GM12892 (cell line): ENCODE measurements at places on chromosomes 3 and 15.

GRCh38 chr3:39205919-39206516, 13.6 kb upstream of the XIRP1 start:
- DNase-seq = no peak

GRCh38 chr3:31971607-31972006, 9.5 kb downstream of the OSBPL10 start:
- no peak for DNase-seq

GRCh38 chr15:33204087-33204486, 9.6 kb upstream of the FMN1 start:
- DNase-seq = no peak

- DNase-seq = no peak
Observed at GRCh38 chr3:145649368-145649887, 511.6 kb downstream of the PLOD2 start.

DNA sequence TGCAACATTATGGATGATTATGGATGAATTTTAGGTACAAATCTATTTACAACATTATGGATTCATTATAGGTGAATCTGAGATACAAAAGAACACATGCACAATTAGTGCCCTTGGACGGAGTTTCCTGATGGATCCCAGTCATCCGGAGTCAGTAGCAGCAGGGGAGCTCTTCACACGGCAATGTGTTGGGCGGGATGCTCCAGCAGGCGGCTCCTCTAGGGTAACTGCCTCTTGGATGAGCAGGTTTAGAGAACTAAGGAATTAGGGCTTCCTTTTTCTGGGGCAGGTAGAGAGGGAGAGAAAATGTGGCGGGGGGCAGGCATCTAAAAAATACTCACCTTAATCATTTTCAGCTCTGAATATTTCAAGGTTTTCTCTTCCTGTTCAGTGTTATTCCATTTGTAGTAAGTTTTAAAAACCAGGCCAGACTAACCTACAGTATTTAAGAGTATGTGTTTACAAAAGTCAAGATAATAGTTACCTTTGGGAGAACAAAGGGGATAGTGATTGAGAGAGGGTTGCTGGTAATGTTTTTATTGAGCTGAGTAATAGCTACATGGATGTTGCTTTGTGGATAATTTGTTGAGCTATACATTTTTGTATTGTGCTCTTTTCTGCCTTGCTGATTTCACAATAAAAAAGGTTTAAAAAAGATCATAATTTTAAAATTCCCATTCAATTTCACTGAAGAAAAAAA, 27.4 kb upstream of the GOLM2 start:
- no peak for DNase-seq

DNA sequence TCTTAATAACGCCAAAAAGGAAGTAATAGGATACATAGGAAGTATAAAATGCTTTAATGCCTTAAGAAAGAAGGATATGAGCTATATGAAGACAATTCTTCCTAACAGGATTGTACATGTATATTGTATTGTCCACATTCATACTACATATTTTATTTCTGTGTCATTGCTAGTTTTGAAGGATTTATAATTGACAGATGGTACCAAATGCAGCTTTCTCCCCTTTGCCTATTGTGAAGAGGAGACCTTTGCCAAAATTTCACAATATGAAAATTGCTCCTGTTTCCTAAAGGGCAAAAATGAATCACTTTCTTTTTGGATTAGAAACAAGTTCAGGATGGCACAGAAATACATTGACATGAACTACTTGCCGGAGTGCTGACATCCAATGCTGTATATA, 34.8 kb upstream of the EOMES start:
- DNase-seq = no peak

GRCh38 chr3:21642433-21642832, 108.6 kb downstream of the ZNF385D start:
- no peak for DNase-seq

- DNase-seq = no peak
Observed at GRCh38 chr3:117230924-117231323, 521.3 kb downstream of the TUSC7 start.

- no peak for DNase-seq
Observed at GRCh38 chr3:39712413-39713048, 96.9 kb upstream of the MYRIP start.

DNA sequence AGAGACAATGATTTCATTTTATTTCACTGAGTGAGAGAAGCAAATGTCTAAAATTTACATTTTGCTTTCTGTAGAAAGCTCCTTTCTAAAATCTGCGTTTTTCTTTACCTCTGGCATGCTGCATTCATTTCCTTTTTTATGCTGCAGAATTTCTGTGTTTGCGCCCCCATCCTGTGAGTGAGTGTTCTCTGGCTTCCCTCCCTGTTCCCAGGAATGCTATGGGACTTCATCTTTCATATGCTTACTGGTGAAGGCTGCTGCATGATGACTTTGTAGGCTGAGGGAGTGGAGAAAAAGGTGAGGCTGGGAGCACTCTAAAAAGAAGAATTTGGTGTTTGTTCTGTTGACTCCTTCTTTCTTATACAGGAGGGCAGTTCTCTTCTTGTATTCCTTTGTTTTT, 7.7 kb upstream of the TMC3 start:
- no peak for DNase-seq

GRCh38 chr15:42955518-42955917, 34.9 kb upstream of the TTBK2 start:
- no peak for DNase-seq

DNA sequence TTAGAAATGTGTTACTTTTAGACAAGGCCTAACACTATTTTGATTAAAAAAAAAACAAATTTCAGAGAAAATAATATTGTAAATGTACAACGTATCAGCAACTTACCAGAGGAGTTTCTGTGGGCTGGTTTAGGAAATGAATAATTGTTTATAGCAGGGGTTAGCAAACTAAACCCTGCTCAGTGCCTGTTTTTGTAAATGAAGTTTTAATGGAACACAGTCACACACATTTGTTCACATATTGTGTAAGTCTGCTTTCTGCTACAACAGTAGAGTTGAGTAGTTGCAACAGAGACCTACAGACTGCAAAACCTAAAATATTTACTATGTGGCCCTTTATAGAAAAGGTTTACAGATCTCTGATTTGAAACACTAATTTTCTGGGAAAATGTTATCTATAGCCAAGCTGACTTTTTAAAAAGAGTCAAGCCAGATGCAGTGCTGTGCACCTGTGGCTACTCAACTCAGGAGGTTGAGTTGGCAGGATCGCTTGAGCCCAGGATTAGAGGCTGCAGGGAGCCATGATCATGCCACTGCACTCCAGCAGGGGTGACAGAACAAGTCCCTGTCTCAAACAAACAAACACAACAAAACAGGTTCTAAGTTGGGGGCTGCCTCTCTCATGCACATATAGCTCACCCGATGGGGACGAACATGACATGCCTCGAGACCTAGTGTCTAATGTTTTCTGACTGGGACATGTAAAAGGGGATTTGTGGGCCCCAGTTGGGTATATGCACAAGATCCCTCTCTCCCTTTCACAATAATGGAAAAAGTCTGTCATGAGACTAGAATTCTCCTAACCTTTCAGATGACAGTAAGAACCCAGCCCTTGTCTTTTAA, 182.5 kb downstream of the TNIK start:
- no peak for DNase-seq

- no peak for DNase-seq
Observed at GRCh38 chr3:122559906-122560305, 4.2 kb downstream of the PARP9 start.

DNA sequence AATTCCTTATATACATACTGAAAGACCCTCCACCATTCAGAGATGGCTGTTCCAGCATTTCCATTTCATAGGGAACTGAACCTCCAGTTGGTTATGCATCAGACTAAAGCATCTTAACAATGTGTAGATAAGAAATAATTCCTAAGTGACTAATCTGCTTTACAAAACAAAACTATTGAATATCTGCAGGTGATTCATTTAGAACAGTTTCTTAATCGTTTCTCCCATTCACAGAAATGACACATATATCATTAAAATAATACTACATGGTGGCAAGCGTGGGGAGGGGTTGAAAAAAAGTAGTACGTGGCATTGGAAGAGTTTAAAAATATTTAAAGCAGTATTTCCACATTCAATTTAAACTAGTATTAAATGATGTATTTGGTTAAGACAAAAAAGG, 19.5 kb downstream of the COPS2 start:
- DNase-seq = no peak

DNA sequence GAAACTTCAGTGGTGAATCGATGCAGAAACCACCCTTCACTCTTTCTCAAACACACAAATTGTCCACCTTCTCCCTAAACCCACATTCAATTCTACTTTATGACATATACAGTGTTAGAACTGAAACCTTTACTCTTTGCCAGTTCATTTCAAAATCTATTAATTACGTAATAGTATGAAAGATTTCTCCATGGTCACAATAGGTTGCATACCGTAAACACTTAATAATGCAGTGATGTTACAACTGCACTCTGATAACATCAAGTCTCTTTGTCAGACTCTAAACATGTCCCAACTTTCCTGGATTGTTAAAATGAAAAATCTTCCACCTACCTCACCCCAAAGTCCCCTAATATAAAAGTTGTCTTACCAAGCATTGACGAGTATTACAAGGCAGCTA, 111.8 kb upstream of the PROK2 start:
- no peak for DNase-seq

DNA sequence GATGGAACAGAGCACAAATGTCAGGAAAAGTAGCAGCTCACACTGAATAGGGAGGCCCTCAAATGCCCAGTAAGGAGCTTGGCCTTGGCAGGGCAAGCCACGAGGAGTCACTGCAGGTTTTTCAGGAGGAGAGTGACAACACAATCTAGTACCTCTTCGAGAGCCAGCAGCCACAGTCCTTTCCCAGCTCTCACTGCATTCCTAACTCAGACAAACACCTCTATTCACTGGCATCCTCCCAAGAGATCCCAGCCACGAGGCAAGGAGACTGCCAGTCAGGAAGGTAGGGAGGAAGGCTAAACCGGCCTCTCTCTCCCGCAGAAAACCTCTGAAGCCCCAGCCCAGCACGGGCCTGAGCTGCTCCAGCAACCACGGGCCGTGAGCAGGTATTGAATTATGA, 146.0 kb upstream of the SMAD3 start:
- no peak for DNase-seq

GRCh38 chr15:31338879-31339557, 12.4 kb downstream of the KLF13 start:
- DNase-seq = no peak

- no peak for DNase-seq
Observed at GRCh38 chr3:63911509-63911872, 692 bp downstream of the SCAANT1 start.

DNA sequence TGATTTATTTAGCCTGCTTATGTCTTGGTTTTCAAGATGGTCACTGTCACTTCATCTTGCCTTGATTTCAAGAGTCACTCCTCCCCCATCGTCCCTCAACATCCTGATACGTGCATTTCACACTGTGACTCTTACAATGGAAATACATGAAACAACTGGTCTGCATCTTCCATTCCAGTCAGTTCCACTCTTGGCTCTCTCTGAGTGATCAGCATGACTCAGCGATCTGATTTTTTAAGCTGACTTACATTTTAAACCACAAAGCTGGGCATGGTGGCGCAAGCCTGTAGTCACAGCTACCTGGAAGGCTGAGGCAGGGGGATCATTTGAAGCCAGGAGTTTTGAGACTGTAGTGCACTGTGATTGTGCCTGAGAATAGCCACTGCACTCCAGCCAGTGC, 271.2 kb upstream of the ROPN1 start:
- DNase-seq = no peak

DNA sequence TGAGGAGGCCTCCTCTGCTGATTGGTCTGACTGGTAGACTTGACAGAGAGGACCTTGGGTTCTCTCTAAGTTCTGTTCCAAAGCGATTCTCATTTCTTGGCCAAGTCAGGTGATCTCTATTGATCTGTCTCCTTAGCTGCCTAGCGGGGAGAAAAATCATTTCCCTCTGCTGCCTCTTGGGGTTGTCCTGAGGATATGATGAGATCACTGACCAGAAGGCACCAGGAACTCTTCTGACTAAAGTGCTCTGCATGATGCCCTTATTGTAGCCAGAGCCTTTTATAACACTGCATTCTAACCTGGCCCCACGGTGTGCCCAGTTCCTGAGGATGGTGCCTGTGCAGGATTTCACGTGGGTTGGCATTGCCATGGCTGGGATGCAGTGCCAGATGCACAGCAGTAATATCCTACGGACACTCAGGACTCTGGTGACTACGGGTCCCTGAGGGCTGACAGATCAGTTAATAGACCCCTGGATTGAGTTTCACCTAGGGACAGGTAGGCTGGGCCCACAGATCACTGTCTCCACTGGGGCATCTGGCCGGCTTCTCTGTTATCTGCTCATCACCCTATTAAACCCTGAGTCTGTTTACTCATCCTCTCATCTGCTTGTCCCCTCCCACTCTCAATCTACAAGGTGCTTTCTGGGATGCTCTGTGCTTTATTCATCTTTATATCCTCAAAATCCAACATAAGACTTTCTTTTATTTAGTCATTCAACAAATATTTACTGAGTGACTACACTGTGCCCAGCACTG, 3.9 kb upstream of the HEG1 start:
- no peak for DNase-seq

GRCh38 chr3:42796332-42796885, 7.9 kb downstream of the HIGD1A start:
- DNase-seq = no peak

- DNase-seq = no peak
Observed at GRCh38 chr3:9206287-9206686, 43.2 kb downstream of the SRGAP3 start.

GRCh38 chr3:99901200-99901926, 83.7 kb downstream of the CMSS1 start:
- no peak for DNase-seq

DNA sequence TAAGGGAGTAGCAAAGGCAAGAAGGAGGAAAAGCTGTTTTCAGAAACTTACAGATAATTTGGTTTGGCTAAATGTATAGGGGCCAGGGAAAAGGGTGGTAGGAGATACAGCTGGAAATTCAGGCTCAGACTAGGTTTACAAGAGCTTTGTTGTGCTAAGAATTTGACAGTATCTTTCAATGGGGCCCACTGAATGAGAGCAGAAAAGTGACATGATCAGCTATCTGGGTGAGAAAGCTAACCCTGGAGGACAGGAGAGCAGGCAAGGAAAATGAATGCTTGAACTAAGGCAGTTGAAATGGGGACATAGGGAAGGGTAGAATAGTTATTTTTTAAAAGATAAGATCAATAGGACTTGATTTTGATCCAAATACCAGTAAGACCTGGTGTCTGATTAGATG, 2.8 kb upstream of the EIF4G1 start:
- no peak for DNase-seq
